ENCODE measurements at places on chromosomes 13 and 19.

- no peak for DNase-seq
Measured at GRCh38 chr19:12952488-12953137, 4.4 kb downstream of the GADD45GIP1 start.

DNA sequence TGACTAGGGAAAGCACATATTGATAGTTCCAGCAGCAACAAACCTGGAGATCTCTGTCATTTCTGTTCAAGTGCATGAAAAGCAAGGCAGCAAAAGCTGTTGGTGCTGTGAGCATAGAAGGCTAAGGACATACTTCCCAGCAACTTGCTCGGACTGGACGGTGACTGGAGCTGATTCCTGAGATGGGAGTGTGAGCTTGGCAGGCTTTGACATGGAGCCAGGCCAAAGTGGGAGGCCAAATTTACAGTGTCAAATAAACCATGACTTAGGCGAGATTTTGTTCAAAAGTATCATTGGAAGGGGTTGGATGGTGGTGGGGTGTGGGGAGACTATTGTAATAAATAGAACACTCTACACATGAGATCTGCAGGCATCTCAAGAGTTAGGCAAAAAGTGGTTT lies 5.9 kb upstream of the ARGLU1 start:
- no peak for DNase-seq

DNA sequence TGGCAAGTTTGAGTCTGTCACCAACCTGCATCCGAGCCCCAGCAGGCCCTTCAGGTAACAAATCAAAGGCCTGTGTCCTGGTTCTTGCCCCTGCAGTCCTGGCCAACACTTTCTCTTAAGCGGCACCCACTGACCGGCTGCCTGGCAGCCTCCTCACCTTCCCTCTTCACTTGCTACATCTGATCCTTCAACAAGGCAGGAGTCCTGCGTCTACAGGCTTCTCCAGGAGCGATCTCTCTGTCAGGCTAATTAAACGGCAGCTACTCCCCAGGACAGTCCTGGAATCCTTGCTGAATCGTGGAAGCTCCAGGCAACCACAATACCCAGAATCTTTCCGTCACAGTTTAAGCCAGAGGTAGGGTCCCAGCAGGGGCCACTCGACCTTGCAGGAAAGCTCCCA lies 41.1 kb upstream of the GAS6 start:
- DNase-seq: no peak

DNA sequence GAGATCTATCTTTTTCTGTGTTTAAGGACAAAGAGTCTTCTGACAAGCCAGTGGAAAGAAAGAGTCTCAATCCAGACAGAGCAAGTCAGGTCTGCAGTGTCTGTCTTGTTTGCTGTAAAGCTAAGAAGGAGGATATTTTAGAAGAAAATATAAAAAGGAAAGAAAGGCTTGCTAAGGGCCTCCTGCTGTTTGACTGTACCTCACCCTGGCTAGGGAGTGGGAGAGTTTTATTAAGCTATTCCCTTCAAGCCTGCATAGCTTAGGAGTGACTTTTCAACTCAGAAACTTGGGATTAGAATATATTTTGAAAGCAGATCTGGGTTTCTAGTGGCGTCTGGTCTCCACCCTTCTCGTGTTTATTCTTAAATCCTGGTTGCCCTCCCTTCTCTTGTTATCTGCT lies 460.0 kb downstream of the COG6 start:
- DNase-seq: no peak

- DNase-seq: no peak
Measured at GRCh38 chr19:5035793-5036697, 67.1 kb downstream of the KDM4B start.

DNA sequence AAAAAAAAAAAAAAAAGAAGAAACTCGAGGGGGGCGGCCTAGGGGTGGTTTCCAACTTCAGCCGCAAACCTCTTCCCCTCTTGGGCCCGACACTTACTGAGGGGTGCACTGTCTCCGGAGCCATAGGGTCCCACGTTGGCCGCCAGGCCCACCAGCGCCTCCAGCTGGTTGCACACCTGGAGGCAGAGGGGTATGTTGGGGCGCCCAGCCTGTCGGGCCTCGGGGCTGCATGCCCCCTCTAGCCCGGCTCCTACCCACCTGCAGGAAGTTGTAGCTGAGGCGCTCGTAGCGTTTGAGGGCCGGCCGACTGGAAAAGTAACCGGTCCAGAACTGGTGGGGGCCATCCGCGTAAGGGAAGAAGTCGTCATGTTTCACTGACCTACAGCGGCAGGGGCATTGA lies 8.6 kb downstream of the MAN2B1 start:
- no peak for DNase-seq

DNA sequence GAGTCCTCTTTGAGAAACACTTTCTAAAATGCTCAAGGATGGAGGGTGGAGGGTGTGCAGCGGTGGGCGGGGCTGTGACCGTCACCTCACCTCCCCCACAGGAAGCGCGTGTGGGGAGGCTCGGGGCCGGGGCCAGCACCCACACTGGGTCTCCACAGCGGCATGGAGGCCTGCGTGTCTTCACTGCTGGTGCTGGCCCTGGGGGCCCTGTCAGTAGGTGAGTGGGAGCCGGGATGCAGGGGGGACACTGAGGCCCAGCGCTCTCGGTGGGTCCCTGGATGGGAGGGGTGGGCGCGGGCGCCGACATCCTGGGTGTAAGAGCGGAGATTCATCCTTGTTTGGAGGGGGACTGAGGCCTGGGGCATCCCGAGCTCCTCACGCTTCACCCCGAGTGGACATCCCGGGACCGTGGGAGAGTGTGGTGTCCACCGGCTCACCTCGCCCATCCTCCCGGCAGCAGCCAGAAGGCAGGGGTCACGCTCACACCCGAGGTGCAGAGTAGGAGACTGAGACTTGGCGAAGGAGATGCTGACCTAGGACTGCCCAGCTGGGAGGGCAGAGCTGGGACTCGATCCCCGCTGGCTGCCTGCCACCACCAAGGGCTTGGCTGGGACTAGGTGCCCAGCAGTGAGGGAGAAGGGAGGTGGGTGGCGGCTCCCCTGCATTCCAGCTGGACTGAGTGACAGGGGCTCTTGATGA lies at the start of gene GZMM:
GZMM (plus strand) TSS at position 144 of the 699 bp plus-strand sequence; CDS start at position 163, 19 bp downstream.
- no peak for DNase-seq

Measured in ecto neural progenitor cell (in vitro differentiated cells).